ENCODE measurements at places on chromosomes 1 and 21. TPM values are rescaled to one million over a fixed set of nuclear protein-coding genes. Genes with fewer than 3 reads are reported as not detected.

GRCh38 chr1:32990887-32991286, 26.3 kb upstream of the RNF19B start:
- no peak for DNase-seq
- no peaks in the 10 kb centered on the region for H3K36me3 ChIP-seq
- peak overlapping the region; percentile 11 for H3K27ac ChIP-seq

DNA sequence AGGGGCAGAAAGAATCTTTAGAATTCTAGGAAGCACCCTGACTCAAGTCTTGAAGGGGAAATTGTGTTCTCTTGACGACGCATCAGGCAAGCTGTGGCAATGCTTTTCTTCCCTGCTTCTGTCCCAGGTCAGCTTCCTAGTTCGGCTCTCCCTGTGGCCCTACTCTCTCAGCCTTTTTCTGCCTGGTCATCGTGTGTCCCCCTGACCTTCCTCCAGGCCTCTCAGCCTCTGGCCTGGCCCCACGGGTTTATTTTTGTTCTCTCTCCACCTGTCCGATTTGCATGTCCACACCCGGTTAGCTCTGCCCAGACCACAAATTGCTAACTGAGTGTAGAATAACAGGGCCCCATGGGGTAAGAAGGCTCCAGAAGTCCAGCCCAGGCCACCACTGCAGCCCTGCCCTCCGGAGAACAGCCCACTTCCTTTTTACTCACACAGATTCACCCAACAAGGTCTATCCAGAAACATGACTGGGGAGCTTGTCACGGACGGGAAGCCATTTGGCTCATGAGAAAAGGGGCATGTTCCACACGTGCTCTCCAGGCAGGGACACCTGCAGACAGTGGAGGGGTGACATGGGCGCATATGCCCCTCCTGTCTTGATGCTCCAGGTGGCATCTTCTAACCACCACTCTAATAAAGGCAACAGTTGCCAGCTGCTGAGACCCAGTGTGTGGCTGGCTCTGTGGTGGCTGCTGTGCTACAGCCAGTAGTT, 9.8 kb downstream of the KCNN3 start:
- H3K4me1 ChIP-seq = no peaks in the 10 kb centered on the region
- H3K27me3 ChIP-seq = no peaks in the 10 kb centered on the region
- no peak overlapping the region for H3K4me3 ChIP-seq
- H3K27ac ChIP-seq = no peak overlapping the region
- no peak for DNase-seq
- H3K36me3 ChIP-seq = no peaks in the 10 kb centered on the region

- H3K4me3 ChIP-seq = peak overlapping the region; percentile 98
- H3K4me1 ChIP-seq = no peaks in the 10 kb centered on the region
- no peaks in the 10 kb centered on the region for H3K36me3 ChIP-seq
- peak overlapping the region; percentile 96 for H3K27ac ChIP-seq
- H3K27me3 ChIP-seq = no peaks in the 10 kb centered on the region
Observed at GRCh38 chr1:98660940-98661543, 479 bp upstream of the SNX7 start.

- H3K36me3 ChIP-seq = no peaks in the 10 kb centered on the region
- H3K27me3 ChIP-seq = no peaks in the 10 kb centered on the region
- H3K4me1 ChIP-seq = peaks cover 22% of the 10 kb centered on the region
Observed at GRCh38 chr1:61334718-61335589, 252.6 kb downstream of the NFIA start.

DNA sequence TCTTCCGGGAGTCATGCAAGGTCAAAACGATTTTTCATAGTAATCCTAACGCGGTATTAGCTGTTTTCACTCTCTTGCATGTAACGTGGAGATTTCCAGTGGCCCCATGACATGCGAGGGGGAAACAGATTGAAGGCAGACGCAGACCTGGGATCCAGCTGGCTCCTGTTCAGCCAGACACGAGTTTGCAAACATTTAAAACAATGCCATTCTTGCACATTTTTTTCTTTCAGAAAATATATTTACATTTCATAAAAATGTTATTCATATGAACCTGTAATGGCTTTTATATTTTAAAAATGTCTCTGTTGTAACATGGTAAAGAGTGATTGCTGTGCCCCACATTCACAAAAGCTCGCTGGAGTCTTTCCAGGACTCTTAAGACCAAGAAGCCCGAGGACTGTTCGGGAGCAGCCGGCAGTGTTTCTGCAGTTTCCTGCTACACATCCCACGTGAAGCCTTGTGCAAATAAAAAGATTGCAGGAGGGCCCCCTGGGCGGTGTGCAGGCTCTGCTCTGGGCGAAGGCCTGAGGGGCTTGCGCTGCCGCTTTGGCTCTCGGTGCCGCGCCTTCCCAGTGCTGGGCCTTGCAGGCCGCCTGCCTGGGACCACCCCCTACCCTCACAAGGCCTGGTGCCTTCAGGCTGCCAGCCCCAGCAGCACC, 184.9 kb downstream of the DYRK1A start:
- H3K4me1 ChIP-seq = no peaks in the 10 kb centered on the region
- H3K27me3 ChIP-seq = peaks cover 5% of the 10 kb centered on the region
- no peak overlapping the region for H3K27ac ChIP-seq
- no peak for DNase-seq
- no peaks in the 10 kb centered on the region for H3K36me3 ChIP-seq

CCDC190 gene
- not detected for total RNA-seq

AMY1B gene
- not detected for total RNA-seq

DAB1 gene
- total RNA-seq = 8.3 TPM

SPRR3 gene
- not detected for total RNA-seq

DNA sequence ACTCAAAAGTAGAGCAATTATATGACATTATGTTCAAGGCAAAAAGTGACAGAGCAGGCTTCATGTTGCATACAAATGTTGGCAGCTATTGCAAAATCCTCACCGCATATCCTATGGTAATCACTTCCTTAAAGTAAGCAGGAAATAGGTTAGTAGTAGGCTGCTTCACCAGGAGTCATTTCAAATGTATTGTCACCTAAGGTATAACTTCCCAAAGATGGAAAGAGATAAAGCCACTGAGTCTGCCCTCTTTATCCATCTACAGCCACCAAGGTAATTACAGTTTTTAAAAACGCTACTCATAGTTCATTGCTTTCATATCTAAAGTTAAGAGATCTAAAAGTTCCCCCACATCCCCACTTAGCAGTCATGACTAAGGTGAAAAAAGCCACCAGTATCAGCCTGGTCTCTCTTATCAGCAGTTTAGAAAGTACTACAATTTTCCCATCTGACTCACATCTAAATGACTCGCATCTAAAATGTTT, 31.6 kb upstream of the UBE2U start:
- no peak for DNase-seq
- no peaks in the 10 kb centered on the region for H3K36me3 ChIP-seq
- H3K27me3 ChIP-seq = no peaks in the 10 kb centered on the region
- H3K4me3 ChIP-seq = no peak overlapping the region
- no peak overlapping the region for H3K27ac ChIP-seq

DNA sequence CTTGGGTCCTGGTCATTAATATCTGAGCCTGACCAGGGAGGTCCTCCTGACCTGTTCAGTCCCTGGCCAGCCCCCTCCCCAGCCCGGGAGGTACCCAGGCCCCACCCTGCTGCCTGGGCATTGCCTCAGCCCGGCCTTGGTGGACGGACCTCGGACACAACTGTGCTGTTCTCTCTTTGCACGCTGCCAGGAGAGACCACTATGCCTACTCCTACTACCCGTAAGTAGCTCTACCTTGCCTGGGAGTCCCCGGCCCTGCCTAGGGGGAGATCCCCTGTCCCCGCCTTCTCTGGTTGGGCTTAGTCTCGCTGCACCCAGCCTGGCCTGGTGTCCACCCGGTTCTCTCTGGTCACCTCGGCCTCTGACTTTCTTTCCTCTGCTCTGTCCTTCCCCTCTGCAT, 53.2 kb downstream of the PTPRU start:
- peaks cover 74% of the 10 kb centered on the region for H3K36me3 ChIP-seq
- no peak overlapping the region for H3K27ac ChIP-seq
- no peak overlapping the region for H3K4me3 ChIP-seq

DNA sequence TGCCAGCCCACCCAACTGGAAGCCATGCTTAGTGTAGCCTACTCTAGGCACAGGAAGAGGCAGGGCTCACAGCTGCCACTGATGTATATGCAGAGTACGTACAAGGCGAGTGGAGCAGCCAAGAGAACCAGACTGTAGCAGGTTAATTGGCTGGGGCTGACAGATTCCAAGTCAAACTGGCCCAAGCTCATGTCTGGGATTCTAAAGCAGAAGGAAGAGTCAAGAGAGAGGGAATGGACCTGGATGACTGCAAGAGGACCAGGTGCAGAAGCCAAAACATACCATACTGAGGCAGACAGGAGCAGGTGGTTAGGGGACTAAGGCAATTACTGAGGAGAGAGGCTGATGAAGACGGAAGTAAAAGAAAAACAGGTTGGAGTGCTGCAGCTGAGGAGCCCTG, 51.3 kb upstream of the LRRN2 start:
- H3K27ac ChIP-seq = no peak overlapping the region
- no peak for DNase-seq
- H3K4me3 ChIP-seq = no peak overlapping the region
- H3K36me3 ChIP-seq = no peaks in the 10 kb centered on the region
- H3K27me3 ChIP-seq = no peaks in the 10 kb centered on the region

DNA sequence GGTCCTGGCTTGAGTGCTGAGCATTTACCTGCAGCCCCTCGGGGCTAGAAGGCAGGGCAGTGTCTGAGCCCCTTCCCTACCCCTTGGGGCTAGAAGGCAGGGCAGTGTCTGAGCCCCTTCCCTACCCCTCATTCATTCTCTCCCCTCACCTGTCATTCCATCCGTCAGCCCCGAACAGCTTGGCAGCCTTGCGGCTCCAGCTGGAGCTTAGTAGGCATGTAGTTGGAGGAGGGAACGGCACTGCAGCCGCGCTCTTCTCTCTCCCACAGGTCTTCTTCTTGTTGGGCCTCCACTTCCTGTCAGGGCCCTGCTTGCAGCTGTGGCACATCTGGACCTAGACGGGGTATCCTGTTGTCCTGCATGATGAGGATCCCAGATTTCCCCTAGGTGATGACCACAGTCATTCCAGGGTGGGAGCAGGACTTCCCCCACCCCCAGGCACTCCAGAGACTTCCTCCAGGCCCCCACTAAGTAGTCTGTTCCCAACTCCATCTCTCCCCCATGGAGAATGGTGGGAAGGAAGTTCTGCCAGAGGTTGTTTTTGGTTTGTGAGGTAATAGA, 22.2 kb downstream of the MAPKAPK2 start:
- DNase-seq = no peak
- H3K4me1 ChIP-seq = peaks cover 80% of the 10 kb centered on the region
- no peak overlapping the region for H3K27ac ChIP-seq

GRCh38 chr1:39882152-39882551, 1.2 kb downstream of the TRIT1 start:
- H3K4me3 ChIP-seq = peak overlapping the region; percentile 60
- peaks cover 12% of the 10 kb centered on the region for H3K4me1 ChIP-seq
- H3K27me3 ChIP-seq = no peaks in the 10 kb centered on the region

KCNJ15 gene
- 0.42 TPM for total RNA-seq

DNA sequence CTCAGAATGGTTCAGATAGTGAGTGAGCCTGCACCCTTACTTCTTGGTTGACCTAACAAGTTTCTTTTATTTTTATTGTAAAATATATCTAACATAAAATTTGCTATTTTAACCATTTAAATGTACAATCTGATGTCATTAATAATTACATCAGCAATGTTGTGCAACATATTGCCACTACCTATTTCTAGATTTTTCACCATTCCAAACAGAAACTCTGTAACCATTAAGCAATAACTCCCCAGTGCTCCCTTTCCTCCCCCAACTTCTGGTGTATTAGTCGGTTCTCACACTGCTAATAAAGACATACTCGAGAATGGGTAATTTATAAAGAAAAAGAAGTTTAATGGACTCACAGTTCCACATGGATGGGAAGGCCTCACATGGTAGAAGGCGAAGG, 76.2 kb upstream of the TENT5C start:
- H3K36me3 ChIP-seq = no peaks in the 10 kb centered on the region
- H3K27ac ChIP-seq = no peak overlapping the region
- no peaks in the 10 kb centered on the region for H3K4me1 ChIP-seq
- no peak overlapping the region for H3K4me3 ChIP-seq
- no peak for DNase-seq

GRCh38 chr1:69504730-69505252, 62.9 kb upstream of the LRRC7 start:
- H3K36me3 ChIP-seq = no peaks in the 10 kb centered on the region
- H3K27me3 ChIP-seq = no peaks in the 10 kb centered on the region
- no peaks in the 10 kb centered on the region for H3K4me1 ChIP-seq
- no peak for DNase-seq
- H3K4me3 ChIP-seq = no peak overlapping the region

TADA1 gene
- 16.6 TPM for total RNA-seq

DNA sequence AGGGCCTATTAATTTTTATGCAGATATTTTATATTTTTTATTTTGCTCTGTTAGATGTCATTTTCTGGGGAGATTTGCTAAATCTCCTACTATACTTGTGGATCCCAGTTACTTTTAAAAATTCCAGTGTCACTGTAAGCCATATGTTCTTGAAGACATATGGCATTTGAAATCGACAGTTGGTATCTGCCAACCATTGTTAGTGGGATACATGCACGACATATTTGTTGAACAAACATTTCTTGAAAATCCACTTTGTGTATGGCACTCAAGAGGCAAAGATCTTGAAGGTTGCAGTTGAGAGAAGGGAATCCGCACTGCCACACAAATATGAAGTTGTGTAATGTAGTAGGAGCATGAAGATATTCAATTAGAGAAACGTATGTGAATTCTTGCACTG, 287.7 kb downstream of the HHAT start:
- H3K27ac ChIP-seq = no peak overlapping the region
- no peaks in the 10 kb centered on the region for H3K27me3 ChIP-seq
- H3K4me1 ChIP-seq = no peaks in the 10 kb centered on the region
- no peak for DNase-seq
